Upper lobe of right lung (tissue), 1 donor: ENCODE measurements at places on chromosomes 7 and 10.

GRCh38 chr10:78175444-78176015 lies 141.9 kb downstream of the RPS24 start:
- DNase-seq = no peak

DNA sequence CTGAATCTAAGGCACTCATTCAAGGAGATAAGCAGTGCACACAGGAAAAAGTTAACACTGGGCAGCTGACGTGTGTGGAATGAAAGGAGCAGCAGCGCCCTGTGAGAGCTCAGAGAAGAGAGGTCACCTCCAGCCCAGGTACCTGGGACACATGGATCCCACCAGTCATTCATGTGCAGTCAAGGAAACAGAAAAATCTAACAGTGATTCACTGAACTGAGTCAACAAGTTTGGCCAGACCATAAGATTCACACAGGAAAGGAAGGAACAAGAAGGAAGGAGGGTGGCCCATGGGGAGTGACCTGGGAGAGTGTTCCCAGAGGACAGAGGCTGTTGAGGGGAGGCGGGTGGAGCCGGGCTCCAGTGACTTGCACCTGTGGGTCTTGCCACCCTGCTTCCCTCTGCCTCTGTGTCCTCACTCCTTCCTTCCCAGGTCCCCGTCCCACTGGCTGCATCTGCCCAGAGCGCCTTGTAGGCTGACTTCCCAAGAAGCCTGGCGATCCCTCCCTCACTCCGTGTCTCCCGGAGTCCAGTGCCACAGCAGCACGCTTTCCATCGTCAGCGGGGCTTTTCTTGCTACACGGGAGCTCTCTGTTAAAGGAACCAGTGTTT lies 27.7 kb downstream of the RNF32 start:
- DNase-seq = no peak

- no peak for DNase-seq
Measured at GRCh38 chr7:141184532-141185190, 110.8 kb downstream of the TMEM178B start.

- DNase-seq = no peak
Measured at GRCh38 chr7:42858570-42858969, 53.3 kb downstream of the C7orf25 start.

GRCh38 chr7:11592699-11593098 lies 239.3 kb downstream of the THSD7A start:
- DNase-seq = no peak

DNA sequence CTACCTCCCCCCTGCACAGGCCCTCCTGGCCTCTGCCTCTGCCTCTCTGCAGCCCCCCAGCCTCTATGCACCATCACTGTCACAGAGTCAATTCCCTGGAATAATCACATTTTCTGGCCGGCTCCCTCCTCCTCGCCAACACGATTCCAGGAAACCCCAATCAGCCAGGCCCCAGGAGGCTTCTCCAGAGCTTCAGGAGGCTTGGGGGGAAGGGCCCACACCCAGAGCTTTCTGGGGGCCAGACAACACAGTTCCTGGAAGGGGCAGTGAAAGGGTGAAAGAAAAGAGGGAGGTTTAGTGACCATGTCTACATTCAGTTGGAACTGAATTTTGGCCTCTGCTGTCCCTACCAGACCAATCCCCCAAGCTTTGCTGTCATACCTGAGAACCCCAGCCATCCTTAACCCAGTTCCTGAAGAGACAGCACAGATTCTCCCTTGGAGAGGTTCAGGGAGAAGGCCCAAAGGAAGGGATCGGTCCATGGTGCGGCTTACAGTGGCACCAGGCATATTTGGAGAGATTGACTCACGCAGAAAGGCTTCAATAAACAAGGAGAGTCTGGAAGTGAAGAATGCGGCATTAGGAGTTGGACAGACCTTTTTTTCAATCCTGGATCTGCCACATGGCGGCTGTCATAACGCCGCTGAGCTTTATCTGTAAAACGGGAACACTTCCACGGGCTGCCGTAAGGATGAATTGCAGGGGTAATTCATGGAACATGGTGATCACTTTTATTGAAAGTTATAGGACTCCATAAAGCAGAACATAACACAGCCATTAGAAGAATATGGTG lies 89.0 kb downstream of the NEURL1 start:
- DNase-seq = no peak

- no peak for DNase-seq
Measured at GRCh38 chr10:52066383-52066782, 247.7 kb upstream of the DKK1 start.

GRCh38 chr7:104206841-104207240 lies 972 bp downstream of the ORC5 start:
- no peak for DNase-seq

- peak; percentile 89 for DNase-seq
Measured at GRCh38 chr7:2978408-2978807, 65.3 kb downstream of the CARD11 start.

- no peak for DNase-seq
Measured at GRCh38 chr10:63416376-63416775, 49.4 kb downstream of the JMJD1C start.

- no peak for DNase-seq
Measured at GRCh38 chr7:80770675-80771081, 132.2 kb downstream of the CD36 start.

DNA sequence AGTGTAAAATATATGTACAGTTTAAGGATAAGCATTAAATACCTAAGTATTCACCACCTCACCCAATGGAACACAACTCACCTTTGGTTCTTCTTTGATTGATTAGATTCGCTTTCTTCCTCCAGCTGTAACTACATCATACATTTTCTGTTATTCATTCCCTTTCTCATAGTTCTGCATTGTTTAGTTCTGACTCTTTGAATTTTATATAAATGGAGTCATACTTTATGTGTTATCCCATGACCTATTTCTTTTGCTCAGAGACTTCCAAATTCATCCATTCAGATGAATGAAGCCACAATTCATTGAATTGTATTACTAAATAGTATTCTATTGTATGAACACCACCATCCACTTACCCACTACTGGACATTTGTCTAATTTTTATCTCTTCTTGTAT lies 12.3 kb downstream of the THNSL1 start:
- DNase-seq = no peak
